ENCODE measurements at places on chromosomes 5 and 9.

- no peak for DNase-seq
Observed at GRCh38 chr5:111859533-111860270, 102.7 kb upstream of the NREP start.

GRCh38 chr9:114037961-114038723, 40.0 kb downstream of the AMBP start:
- DNase-seq: no peak

GRCh38 chr5:96243203-96243602, 189.8 kb downstream of the PCSK1 start:
- DNase-seq: no peak

DNA sequence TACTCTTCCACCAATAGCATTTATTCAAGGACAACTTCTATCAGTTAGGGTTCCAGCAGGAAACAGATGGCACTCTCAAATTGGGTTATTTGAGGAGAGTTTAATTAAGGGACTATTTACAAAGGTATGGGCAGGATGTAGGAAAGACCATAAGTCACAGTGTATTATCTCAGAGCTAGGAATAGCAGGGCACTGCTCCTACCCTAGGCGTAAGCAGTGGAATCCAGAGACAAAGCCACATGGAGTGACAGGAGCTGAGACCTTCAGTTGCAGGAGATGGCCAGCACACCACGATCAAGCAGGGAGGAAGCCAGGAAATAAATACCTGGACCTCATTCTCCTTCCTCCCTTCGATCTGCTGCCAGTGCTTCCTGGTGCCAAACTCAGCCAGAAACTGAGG, 274.9 kb upstream of the SLC30A5 start:
- DNase-seq: no peak

DNA sequence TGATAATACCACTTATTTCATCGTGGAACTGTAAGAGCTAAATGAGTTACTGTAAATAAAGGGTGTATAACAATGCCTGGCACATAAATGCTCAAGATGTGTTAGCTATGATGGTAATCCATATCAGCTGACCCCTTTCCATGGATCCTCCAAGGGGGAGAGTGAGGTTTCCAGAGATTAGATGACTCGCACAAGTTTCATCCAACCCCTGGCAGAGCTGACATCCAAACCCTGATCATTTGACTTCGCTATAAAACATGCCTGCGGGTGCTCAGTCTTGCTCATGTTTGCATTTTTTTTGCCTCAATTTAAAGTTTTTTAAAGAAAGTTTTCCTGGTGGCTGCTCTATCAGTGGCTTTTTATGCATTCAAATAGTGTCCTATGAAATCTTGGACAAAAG, 145.7 kb upstream of the SMIM23 start:
- DNase-seq: no peak

GRCh38 chr5:124741711-124742496, 4.5 kb downstream of the ZNF608 start:
- DNase-seq: no peak

DNA sequence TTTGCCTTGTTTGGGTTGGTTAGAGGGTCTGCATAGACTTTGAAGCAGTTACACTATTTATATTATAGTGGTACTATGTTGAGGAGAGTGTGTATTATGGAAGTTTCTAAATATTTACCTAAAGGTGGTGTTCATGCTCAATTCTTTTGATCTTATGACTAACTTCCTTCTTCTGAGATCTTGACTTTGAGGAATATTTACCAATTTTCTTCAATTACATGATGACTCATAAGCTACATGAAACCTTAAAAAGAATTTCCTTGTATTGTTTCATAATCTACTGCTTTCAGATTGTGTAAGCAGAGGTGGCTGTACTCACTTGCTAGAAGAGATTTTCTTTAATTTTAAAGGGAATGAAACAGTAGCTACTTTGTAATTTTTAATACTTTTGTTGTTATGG, 276.1 kb downstream of the TAF11L14 start:
- DNase-seq: no peak
